ENCODE measurements at places on chromosomes 5 and 9. TPM values are rescaled to one million over a fixed set of nuclear protein-coding genes. Genes with fewer than 3 reads are reported as not detected.
A peak's percentile ranks its signal among the peaks of the same experiment; 100 is the strongest.

DNA sequence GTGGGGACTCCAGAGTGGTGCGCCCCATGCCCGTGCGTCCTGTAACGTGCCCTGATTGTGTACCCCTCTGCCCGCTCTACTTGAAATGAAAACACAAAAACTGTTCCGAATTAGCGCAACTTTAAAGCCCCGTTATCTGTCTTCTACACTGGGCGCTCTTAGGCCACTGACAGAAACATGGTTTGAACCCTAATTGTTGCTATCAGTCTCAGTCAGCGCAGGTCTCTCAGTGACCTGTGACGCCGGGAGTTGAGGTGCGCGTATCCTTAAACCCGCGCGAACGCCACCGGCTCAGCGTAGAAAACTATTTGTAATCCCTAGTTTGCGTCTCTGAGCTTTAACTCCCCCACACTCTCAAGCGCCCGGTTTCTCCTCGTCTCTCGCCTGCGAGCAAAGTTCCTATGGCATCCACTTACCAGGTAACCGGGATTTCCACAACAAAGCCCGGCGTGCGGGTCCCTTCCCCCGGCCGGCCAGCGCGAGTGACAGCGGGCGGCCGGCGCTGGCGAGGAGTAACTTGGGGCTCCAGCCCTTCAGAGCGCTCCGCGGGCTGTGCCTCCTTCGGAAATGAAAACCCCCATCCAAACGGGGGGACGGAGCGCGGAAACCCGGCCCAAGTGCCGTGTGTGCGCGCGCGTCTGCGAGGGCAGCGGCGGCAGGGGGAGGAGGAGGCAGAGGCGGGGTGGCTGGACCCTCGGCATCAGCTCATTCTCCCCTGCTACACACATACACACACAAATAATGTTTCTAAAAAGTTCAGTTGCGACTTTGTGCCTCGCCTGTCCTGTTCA is 668 bp downstream of the GLIS3 start:
- H3K36me3 ChIP-seq: no peaks in the 10 kb centered on the region
- H3K27me3 ChIP-seq: peaks cover 55% of the 10 kb centered on the region
- H3K4me1 ChIP-seq: peaks cover 3% of the 10 kb centered on the region
- no peak overlapping the region for H3K27ac ChIP-seq
- peak overlapping the region; percentile 81 for H3K4me3 ChIP-seq
- peak; percentile 75 for DNase-seq

DNA sequence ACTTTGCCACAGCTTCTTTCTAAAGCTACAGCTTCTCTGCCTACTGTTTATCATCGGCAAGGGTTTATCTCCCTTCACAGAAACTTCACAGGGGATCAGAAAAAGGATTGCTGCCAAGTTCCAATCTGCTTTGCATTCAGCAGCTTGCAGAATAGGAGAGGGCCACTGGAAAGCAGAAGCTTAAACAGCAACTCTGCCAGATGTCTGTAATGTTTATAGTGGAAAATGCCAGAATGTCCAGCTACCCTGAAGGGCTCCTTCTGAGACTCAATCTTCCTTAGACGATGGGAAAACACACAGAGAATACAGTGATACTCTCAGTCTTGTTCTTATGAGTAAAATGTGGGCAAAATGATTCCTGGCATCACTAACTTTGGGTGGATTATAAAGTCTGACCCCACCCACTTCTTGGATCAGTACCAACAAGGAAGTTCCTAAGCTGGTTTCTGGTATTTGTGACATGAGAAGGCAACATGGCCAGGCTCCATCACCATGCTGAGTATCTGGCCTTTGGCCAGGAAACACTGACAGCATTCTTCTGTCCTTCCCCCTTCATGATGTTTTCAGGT is 19.0 kb downstream of the STOM start:
- H3K4me1 ChIP-seq: peaks cover 10% of the 10 kb centered on the region
- DNase-seq: no peak
- H3K4me3 ChIP-seq: no peak overlapping the region
- no peaks in the 10 kb centered on the region for H3K27me3 ChIP-seq
- no peaks in the 10 kb centered on the region for H3K36me3 ChIP-seq
- no peak overlapping the region for H3K27ac ChIP-seq

GRCh38 chr5:65506961-65507360 is 25.2 kb upstream of the ADAMTS6 start:
- no peak for DNase-seq
- peaks cover 1% of the 10 kb centered on the region for H3K36me3 ChIP-seq
- no peaks in the 10 kb centered on the region for H3K27me3 ChIP-seq
- no peak overlapping the region for H3K27ac ChIP-seq

DNA sequence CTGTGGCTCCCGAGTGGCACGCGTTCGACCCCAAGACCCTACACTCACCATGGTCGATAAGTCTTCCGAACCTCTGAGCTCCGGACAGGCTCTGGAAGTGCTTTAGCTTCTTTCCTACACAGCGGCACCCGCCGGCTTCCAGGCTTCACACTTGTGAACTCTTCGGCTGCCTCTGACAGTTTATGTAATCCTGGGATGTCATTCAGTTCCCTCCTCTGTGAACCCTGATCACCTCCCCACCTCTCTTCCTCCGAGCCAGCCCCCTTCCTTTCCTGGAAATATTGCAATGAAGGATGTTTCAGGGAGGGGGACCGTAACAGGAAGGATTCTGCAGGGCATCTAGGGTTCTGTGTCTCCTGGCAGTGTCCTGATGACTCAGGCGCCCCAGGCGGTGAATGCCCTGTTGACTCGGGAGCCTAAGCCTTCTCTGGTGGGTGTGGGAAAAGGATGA is at the start of gene CD14:
TSS of gene CD14 (minus strand) at position 155 of the 451 bp plus-strand sequence. CDS start at position 51, 104 bp downstream.
- H3K4me3 ChIP-seq: peak within 1 kb of the TSS; percentile 47
- no peaks in the 10 kb centered on the region for H3K36me3 ChIP-seq
- H3K4me1 ChIP-seq: peaks cover 3% of the 10 kb centered on the region
- H3K27me3 ChIP-seq: peaks cover 39% of the 10 kb centered on the region
- no peak within 1 kb of the TSS for H3K27ac ChIP-seq

GRCh38 chr5:9479361-9479760 is 66.5 kb downstream of the SEMA5A start:
- H3K27ac ChIP-seq: no peak overlapping the region
- no peaks in the 10 kb centered on the region for H3K27me3 ChIP-seq
- DNase-seq: no peak
- H3K4me3 ChIP-seq: no peak overlapping the region
- H3K4me1 ChIP-seq: no peaks in the 10 kb centered on the region

DNA sequence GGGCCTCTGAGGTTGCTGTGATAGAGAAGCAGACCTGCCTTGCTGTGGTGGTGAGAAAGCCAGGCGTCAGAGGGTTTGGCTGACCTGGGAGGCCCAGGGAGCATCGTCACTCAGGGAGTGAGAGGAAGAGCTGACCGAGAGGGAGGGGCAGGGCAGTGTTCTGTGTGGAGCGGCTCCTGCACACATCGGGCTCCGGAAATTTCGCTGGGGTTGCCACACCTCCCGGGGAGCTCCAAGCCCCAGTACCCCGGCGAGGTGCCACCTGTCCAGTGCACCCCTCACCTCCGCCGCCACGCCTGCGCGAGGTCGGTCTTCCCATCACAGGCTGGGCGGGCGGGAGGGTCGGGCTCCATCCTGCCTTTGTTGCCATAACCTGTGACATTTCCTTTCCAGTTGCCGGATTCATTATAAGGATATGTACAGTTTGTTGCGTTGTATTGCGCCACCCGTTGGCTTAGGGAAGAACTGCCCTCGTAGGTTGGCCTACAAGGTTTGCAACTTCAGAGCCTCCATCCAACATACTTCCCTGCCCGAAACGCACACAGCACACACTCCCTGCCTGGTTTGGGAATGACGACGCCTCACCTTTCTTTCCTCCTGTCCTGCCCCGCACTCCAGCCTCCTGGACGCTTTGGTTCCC is 223.2 kb downstream of the CACNA1B start:
- H3K4me1 ChIP-seq: no peaks in the 10 kb centered on the region
- no peaks in the 10 kb centered on the region for H3K36me3 ChIP-seq
- peak; percentile 67 for DNase-seq
- no peak overlapping the region for H3K4me3 ChIP-seq
- no peak overlapping the region for H3K27ac ChIP-seq

DNA sequence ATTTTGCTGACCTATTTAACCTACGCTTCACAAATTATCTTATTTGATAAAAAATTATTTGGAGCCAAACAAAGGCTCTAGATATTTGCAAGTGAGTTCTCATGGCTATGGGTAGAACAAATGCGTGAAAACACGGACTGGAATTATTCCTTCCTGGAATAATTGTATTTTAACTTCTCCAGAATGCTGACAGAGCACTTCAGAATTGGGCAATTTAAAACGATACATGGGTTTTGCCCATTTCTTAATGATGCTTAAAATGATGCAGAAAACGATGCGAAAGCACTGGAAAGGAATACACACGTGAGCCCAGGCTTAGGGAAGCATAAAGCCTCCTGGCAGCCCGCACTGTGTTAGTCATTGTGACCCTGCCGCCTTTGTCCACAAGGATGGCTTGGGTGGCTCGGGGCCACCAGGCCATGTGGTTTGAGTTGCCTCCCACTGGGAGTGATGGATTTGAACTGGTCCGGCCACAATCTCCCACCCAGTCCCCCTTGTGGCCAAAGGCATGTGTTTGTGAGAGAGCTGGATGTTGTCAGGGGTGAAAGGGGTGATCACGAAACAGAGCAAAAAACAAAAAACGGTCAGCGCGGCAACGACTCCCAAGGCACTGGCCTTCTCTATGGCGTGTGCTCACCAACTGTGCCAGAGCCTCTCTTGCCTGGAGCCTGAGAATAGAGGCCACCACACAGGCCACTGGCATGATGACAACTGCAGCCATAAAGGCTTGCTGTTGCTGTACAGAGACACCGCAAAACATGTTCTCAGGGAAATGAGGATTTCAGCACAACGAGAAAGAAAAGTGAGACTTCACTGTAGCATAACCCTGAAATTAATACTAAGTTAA is 234.2 kb upstream of the ADAMTS16 start:
- H3K36me3 ChIP-seq: no peaks in the 10 kb centered on the region
- H3K4me3 ChIP-seq: no peak overlapping the region
- peak; percentile 79 for DNase-seq
- H3K4me1 ChIP-seq: no peaks in the 10 kb centered on the region
- no peak overlapping the region for H3K27ac ChIP-seq

GRCh38 chr9:76357555-76357954 is 36.7 kb downstream of the RFK start:
- H3K27ac ChIP-seq: no peak overlapping the region
- no peak overlapping the region for H3K4me3 ChIP-seq
- H3K4me1 ChIP-seq: no peaks in the 10 kb centered on the region
- no peaks in the 10 kb centered on the region for H3K27me3 ChIP-seq

DNA sequence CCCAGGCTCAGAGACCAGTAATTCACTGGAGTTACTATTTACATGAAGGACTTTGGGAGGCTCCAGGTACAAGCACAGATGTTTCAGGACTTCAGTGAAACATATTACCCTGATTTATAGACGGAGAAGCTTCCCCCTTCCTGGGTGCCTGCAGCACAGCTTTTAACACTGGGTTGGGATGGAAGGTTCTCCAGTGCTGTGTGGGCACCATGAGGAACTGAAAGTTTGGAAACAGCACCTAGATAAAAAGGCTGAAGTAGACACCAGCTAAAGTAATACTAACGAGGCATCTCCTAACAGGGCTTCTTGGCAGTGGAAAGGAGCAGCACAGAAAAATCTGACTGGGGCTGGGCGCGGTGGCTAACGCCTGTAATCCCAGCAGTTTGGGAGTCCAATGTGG is 70.7 kb downstream of the GCNT1 start:
- H3K4me3 ChIP-seq: no peak overlapping the region
- H3K27me3 ChIP-seq: no peaks in the 10 kb centered on the region

DNA sequence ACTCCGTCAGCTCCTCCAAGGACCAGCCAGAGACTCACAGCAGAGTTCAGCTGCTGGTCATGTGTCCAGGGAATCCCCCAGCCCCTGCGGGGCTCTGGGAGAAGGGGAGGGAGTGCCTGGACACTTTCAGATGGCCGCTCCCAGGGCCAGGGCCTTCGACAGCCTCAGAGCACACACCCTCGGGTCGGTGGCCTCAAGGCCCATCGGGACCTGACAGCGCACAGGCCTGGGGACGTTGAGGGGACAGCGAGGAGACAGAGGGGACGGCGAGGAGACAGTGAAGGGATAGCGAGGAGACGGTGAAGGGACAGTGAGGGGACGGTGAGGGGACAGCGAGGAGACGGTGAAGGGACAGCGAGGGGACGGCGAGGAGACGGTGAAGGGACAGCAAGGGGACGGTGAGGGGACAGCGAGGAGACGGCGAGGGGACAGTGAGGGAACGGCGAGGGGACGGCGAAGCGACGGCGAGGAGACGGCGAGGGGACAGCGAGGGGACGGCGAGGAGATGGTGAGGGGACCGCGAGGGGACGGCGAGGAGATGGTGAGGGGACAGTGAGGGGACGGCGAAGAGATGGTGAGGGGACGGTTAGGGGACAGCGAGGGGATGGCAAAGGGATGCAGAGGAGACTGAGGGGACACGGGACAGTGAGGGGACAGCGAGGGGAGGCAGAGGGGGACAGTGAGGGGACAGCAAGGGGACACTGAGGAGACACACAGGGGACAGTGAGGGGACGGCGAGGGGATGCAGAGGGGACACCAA is 47.3 kb downstream of the SLC12A7 start:
- H3K27me3 ChIP-seq: no peaks in the 10 kb centered on the region
- H3K4me1 ChIP-seq: no peaks in the 10 kb centered on the region
- H3K36me3 ChIP-seq: peaks cover 8% of the 10 kb centered on the region
- H3K27ac ChIP-seq: no peak overlapping the region
- DNase-seq: no peak
- H3K4me3 ChIP-seq: no peak overlapping the region

Gene ACSL6
- total RNA-seq: 0.73 TPM

Gene FOXD4L3
- total RNA-seq: not detected

Gene MARVELD2
- total RNA-seq: 31.8 TPM

Gene LRRC70
- total RNA-seq: 0.50 TPM
